ENCODE measurements at places on chromosomes 16 and 17. TPM values are rescaled to one million over a fixed set of nuclear protein-coding genes. Genes with fewer than 3 reads are reported as not detected.

DNA sequence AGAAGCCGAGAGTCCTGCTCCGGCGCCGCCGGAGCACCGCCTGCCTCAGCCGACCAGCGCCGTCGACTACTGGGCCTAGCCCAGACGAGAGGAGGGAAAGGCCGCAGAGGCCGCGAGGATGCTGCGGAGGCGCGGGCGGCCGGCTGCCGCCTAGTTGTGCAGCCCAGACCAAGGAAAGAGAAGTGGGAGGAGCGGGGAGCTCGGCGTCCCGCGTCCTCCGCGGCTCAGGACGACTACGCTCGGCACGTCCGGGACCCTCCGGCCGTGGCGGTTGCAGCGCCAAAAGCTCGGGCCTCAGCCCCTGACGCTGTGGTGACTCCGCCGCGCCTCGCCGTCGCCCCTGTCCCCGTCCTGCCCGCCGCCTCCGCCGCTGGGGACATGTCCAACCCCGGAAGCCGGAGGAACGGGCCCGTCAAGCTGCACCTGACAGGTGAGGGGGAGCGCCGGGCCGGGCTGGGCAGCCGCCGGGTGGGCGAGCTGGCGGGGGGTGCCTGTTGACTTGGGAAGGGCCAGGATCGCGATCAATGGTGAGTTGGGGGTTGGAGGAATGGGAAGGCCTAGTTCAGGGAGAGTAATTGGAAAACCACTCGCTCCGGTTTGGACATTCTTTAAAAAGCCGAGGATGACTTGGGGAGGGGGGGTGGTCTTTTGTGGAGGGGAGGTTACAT lies 37.7 kb downstream of the RNF135 start:
- peak overlapping the region; percentile 67 for H3K4me3 ChIP-seq
- H3K4me1 ChIP-seq, result no peaks in the 10 kb centered on the region
- H3K27me3 ChIP-seq, result no peaks in the 10 kb centered on the region

GRCh38 chr17:6306820-6307219 lies 128.1 kb downstream of the AIPL1 start:
- H3K27ac ChIP-seq, result no peak overlapping the region
- no peaks in the 10 kb centered on the region for H3K27me3 ChIP-seq
- H3K36me3 ChIP-seq, result no peaks in the 10 kb centered on the region
- no peak overlapping the region for H3K4me3 ChIP-seq
- H3K4me1 ChIP-seq, result no peaks in the 10 kb centered on the region

DNA sequence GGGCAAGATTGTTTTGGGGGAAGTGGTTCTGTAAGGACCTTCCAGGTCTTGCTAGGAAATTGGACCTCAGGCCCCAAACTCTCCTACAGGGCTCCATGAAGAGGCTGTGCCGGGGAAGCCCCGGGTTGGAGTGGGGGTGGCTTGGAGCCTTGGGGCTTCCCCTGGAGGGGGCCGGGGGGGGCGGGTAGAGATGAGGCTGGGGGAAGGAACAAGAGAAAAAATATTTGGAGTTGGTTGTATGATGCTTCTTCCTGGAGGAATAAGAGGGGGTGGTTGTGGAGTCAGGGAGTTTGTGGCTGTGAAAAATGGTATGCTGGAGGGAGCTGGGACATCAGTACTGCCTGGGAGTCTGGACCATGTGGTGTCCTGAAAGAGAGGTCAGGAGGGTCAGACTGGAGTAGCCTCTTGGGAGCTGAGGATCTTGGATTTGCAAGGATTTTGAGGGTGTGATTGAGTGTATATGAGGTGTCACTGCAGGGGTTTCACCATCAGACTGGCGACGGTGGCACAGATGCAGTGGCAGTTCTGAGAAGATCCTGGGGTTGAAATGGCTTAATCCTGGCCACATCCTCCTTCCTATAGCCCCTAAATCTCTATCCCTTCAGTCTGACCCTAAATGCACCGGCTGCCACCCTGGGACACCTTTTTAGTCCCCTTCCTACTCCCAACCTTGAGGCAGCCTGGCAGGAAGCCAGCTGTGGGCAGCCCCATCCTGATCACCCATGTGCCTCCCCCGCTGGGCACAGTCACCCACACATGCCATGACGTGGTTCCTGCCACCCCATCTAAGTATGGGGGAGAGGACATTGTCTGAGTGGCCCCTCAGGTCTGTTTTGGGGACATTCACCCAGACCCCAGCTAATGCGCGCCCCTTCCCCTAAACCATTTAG lies 10.9 kb downstream of the RARA start:
- DNase-seq, result no peak
- H3K27me3 ChIP-seq, result no peaks in the 10 kb centered on the region
- H3K4me1 ChIP-seq, result no peaks in the 10 kb centered on the region
- no peaks in the 10 kb centered on the region for H3K36me3 ChIP-seq

ATF7IP2 gene
- total RNA-seq, result 22.6 TPM

KRT36 gene
- not detected for total RNA-seq

ANKFN1 gene
- total RNA-seq, result 0.67 TPM
